Natural killer cell treated with Interleukin-12 subunit alpha and Interleukin-12 subunit beta and Interleukin-15 and Interleukin-18, amount 100 ng/mL, for 72 hours (primary cell): ENCODE measurements at places on chromosomes 12 and 14. TPM values are rescaled to one million over a fixed set of nuclear protein-coding genes. Genes with fewer than 3 reads are reported as not detected.

- no peaks in the 10 kb centered on the region for H3K27me3 ChIP-seq
- H3K4me1 ChIP-seq, result peaks cover 35% of the 10 kb centered on the region
- H3K27ac ChIP-seq, result no peak overlapping the region
These were observed 3.4 kb upstream of the TMEM229B start for GRCh38 chr14:67491741-67492507.

GRCh38 chr14:68819260-68819691 is 26.4 kb upstream of the ZFP36L1 start:
- no peak for DNase-seq
- no peaks in the 10 kb centered on the region for H3K36me3 ChIP-seq
- H3K4me3 ChIP-seq, result no peak overlapping the region
- no peaks in the 10 kb centered on the region for H3K27me3 ChIP-seq

- DNase-seq, result no peak
- H3K27ac ChIP-seq, result no peak overlapping the region
- no peaks in the 10 kb centered on the region for H3K4me1 ChIP-seq
- no peak overlapping the region for H3K4me3 ChIP-seq
- no peaks in the 10 kb centered on the region for H3K36me3 ChIP-seq
These were observed 359.0 kb downstream of the CACNA1C start for GRCh38 chr12:2411616-2412304.

DNA sequence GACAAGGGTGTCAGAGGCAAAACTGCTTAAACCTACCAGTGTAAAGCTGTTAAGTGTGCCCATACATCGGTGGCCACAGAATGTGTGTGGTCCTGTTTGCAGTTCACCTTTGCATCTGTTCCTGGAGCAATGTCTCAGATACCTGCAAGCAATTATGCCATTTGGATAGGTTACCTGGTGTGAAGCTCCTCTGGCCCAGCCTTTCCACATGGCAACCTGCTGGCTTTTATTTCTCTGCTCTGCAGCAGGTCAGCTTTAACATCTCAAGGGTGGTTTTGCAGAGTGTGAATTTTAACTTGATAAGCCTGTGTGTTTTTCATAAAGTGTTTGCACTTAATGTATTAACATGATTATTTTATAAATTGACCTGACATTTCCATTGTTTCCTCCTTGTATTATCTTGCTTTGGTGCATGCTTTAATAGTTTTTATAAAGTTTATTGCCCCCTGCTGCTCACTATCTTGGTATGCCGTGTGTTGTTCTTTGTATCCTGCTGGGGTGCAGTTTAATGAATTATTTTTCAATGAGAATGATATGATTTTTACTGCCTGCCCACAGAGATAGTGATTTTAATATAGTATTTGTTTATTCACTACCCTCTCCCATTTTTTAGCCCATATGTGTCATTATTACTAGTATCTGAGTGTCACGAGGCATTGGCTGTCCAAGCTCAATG is 403.8 kb downstream of the NPAS3 start:
- DNase-seq, result no peak
- no peaks in the 10 kb centered on the region for H3K4me1 ChIP-seq
- H3K27me3 ChIP-seq, result no peaks in the 10 kb centered on the region
- peaks cover 6% of the 10 kb centered on the region for H3K36me3 ChIP-seq
- H3K27ac ChIP-seq, result no peak overlapping the region
- H3K4me3 ChIP-seq, result no peak overlapping the region

GRCh38 chr14:34997762-34998161 is 15.0 kb downstream of the SRP54 start:
- peaks cover 4% of the 10 kb centered on the region for H3K36me3 ChIP-seq
- H3K4me1 ChIP-seq, result peaks cover 7% of the 10 kb centered on the region
- no peaks in the 10 kb centered on the region for H3K27me3 ChIP-seq
- no peak overlapping the region for H3K27ac ChIP-seq

DNA sequence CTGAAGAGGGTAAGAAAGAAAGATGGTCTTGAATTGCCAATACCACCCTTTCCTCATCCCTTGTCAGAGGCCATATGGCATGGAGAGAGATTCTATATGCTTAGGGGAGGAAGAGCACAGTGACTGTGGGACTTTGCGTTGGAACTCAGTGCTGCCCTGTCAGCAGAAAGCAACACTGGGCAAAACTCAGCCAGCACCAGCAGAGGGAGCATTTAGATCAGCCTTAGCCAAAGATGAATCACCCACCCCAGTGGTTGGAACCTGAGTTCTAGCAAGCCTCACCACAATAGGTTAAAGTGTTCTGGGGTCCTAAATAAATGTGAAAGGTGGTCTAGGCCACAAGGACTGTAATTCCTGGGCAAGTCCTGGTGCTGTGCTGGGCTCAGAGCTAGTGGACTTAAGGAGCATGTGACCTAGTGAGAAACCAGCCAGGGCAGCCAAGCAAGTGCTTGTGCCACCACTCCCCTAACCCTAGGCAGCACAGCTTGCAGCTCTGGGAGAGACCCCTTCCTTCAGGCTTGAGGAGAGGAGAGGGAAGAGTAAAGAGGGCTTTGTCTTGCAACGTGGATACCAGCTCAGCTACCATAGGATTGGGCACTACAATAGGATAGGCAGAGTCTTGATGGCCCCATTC is 11.4 kb upstream of the BCAT1 start:
- H3K27me3 ChIP-seq, result peaks cover 2% of the 10 kb centered on the region
- no peak overlapping the region for H3K4me3 ChIP-seq
- DNase-seq, result no peak
- peaks cover 7% of the 10 kb centered on the region for H3K36me3 ChIP-seq
- H3K27ac ChIP-seq, result no peak overlapping the region
- no peaks in the 10 kb centered on the region for H3K4me1 ChIP-seq

DNA sequence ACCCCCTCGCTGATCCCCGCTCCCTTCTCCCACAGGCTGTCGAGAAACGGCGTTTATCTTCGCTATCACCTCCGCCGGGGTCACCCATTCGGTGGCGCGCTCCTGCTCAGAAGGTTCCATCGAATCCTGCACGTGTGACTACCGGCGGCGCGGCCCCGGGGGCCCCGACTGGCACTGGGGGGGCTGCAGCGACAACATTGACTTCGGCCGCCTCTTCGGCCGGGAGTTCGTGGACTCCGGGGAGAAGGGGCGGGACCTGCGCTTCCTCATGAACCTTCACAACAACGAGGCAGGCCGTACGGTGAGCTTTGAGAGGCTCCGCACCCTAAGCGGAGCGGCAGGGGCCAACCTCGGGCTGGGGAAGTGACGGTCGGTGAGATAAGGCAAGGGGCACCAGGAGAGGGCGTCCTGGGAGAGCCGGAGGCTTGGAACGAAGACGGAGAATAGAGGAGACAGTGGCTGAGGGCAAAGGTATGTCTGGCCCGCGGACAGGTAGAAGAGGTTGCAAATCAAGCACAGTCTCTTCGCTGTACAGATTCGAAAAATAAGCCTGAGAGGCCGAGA is 2.3 kb downstream of the WNT1 start:
- no peaks in the 10 kb centered on the region for H3K36me3 ChIP-seq
- H3K27me3 ChIP-seq, result peaks cover 49% of the 10 kb centered on the region
- H3K27ac ChIP-seq, result no peak overlapping the region
- peaks cover 43% of the 10 kb centered on the region for H3K4me1 ChIP-seq

DNA sequence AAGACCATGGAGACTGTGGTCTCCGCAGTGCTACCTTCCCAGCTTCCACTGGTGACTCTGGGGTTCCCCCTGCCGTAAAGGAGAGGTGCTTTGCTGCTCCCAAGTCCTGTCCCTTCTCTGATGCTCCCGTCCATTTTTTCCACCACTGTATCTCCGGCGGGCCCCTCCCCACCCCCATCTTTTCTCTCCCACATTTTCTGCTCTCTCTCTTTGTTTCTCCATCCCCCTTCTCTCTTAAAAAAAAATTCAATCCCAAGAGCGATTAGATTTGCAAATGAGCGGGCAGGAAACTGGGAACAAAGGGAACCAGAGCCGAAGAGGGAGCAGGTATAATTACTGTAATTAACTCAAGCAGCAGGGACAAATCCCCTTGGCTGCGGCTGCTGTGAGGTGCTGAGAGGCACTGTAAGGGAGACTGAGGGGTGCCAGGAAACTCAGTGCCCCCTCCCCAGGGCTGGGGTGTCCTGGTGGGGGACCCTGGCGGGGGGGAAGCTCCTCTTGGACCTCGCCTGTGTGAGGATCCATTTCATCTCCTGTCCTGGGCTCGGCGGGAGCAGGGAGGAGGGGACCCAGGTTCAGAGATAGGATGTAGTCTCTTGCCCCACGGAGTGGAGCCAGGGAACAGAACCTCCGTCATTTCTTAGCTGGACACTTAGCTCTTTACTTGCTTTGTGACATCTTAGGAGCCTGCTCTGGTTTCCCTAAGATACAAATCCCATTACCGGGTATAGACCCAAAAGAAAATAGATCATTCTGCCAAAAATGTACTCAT is 140.4 kb upstream of the NRXN3 start:
- DNase-seq, result no peak
- H3K4me1 ChIP-seq, result no peaks in the 10 kb centered on the region
- H3K4me3 ChIP-seq, result no peak overlapping the region
- peaks cover 23% of the 10 kb centered on the region for H3K27me3 ChIP-seq

DNA sequence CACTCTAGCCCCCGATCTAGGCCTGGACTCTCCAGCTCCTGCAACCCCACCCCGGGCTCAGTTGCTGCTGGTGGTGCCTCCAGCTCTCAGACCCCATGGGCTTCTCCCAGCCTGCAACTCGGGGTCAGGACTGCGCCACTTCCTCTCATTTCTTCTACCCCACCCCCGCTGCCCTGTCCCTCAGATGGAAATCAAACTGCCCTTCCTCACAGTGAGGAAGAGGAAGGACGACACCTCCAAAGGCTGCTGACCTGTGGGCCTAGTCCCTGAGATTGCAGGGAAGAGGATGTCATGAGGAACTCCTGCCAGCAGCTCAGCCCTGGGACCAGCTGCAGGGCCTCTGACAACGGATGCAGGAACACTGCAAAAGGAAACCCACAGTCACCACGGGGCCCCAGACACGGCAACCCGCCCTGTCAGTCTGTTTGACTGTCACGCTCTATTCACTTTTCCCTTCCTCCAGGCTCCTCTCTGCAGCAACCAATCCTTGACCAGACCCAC is 29.3 kb upstream of the PNMA1 start:
- no peaks in the 10 kb centered on the region for H3K27me3 ChIP-seq
- peak; percentile 80 for DNase-seq
- H3K4me1 ChIP-seq, result peaks cover 70% of the 10 kb centered on the region
- no peaks in the 10 kb centered on the region for H3K36me3 ChIP-seq
- H3K4me3 ChIP-seq, result peak overlapping the region; percentile 91
- H3K27ac ChIP-seq, result peak overlapping the region; percentile 96

GRCh38 chr12:123091230-123092150 is 59.4 kb downstream of the PITPNM2 start:
- H3K36me3 ChIP-seq, result no peaks in the 10 kb centered on the region
- no peak overlapping the region for H3K4me3 ChIP-seq
- no peak overlapping the region for H3K27ac ChIP-seq
- DNase-seq, result peak; percentile 53
- H3K4me1 ChIP-seq, result peaks cover 5% of the 10 kb centered on the region
- H3K27me3 ChIP-seq, result no peaks in the 10 kb centered on the region

- H3K36me3 ChIP-seq, result no peaks in the 10 kb centered on the region
- no peaks in the 10 kb centered on the region for H3K4me1 ChIP-seq
- H3K27me3 ChIP-seq, result peaks cover 14% of the 10 kb centered on the region
These were observed 67.5 kb downstream of the DNAH10 start for GRCh38 chr12:123829561-123829960.

GRCh38 chr12:64181430-64182291 is 40.4 kb downstream of the KICS2 start:
- H3K36me3 ChIP-seq, result no peaks in the 10 kb centered on the region
- no peak overlapping the region for H3K27ac ChIP-seq
- H3K4me1 ChIP-seq, result no peaks in the 10 kb centered on the region
- no peaks in the 10 kb centered on the region for H3K27me3 ChIP-seq

DNA sequence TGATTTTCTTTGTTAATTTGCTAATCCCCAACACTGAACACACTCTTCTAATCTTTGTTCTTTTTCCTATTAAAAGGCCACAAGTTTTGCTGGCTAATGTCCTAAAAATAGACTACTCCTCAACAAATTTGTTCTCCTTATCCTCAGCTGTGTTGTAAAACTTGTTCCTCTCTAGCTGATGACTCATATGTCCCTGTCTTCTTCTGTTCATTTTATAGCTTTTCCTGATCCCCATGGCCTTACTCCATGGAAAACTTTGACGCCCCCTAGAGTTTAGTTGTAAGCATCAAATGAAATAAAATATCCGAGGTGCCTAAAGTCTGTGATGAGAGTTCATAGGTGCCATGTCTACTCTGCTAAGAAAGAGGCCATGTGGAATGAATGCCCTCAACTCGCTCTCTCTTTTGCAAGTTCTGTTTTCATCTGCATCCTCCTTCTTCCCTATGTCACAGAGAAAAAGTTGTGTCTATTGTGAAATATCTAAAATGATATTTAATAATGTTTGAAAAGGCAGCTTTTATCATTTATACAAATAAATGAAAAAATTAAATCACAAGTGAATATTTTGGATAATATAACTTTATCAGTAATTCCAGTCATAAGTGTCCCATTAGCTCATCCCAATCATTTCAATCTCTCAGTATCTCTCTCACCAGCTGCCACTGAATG is 237.9 kb downstream of the IPO8 start:
- H3K36me3 ChIP-seq, result no peaks in the 10 kb centered on the region
- H3K27ac ChIP-seq, result no peak overlapping the region
- no peaks in the 10 kb centered on the region for H3K4me1 ChIP-seq
- H3K27me3 ChIP-seq, result no peaks in the 10 kb centered on the region

- H3K36me3 ChIP-seq, result no peaks in the 10 kb centered on the region
- H3K27ac ChIP-seq, result no peak overlapping the region
- H3K4me1 ChIP-seq, result no peaks in the 10 kb centered on the region
- DNase-seq, result no peak
- no peak overlapping the region for H3K4me3 ChIP-seq
These were observed 32.3 kb upstream of the DACT1 start for GRCh38 chr14:58605465-58605864.

DNA sequence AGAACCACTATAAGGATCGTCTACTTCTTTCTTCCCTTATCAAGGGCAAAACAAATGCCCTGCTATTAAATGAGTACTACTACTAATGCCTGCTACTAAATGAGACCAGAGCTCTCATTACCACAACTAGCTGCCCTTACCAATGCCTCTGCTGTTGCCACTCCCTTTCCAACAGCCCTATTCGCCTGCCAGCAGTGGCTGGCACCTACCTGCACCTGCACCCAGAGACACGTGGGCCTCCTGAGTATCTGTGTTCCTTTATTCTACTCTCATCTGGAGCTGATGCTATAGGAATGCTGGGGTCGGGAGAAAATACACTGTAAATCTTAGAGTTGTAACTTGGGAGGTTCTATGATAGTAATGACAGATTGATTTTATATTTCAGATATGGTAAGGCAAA is 174.7 kb downstream of the SLC2A13 start:
- DNase-seq, result no peak
- H3K4me1 ChIP-seq, result peaks cover 6% of the 10 kb centered on the region
- no peaks in the 10 kb centered on the region for H3K27me3 ChIP-seq
- no peak overlapping the region for H3K27ac ChIP-seq

GRCh38 chr12:46368684-46369083 is 3.9 kb downstream of the SLC38A2 start:
- no peak for DNase-seq
- H3K36me3 ChIP-seq, result peaks cover 59% of the 10 kb centered on the region
- no peaks in the 10 kb centered on the region for H3K27me3 ChIP-seq
- peaks cover 63% of the 10 kb centered on the region for H3K4me1 ChIP-seq

Gene TROAP
- 37.4 TPM for total RNA-seq

Gene DENND5B
- total RNA-seq, result 0.95 TPM

Gene ADAMTS20
- not detected for total RNA-seq

Gene CFAP73
- 0.28 TPM for total RNA-seq

Gene TMEM63C
- total RNA-seq, result 0.12 TPM

Gene ARID4A
- 33.0 TPM for total RNA-seq

Gene HHIPL1
- total RNA-seq, result not detected

Gene SYNDIG1L
- not detected for total RNA-seq

Gene ITGA7
- 2.1 TPM for total RNA-seq
